CD4-positive, alpha-beta T cell treated with Interleukin-6 at 100 ng/mL for 8 hours (primary cell): ENCODE measurements at places on chromosomes 7 and 10.

DNA sequence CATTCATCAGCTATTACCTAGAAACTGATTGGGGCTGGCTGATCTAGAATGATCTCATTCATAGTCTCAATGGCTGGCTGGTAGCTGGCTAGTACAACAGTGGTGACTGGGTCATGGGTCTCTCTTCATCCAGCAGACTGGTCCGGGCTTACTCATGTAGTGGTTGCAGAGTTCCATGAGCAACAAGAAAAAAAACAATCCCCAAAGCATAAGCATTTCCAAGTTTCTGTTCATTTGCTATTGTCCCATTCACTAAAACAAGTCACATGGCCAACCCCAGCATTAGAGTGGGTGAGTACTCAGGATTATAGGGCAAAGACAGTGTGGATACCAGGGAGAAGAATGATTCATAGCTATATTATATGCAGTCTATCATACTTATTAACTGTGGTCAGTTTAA, 85.2 kb upstream of the SEMA3C start:
- no peak for DNase-seq

DNA sequence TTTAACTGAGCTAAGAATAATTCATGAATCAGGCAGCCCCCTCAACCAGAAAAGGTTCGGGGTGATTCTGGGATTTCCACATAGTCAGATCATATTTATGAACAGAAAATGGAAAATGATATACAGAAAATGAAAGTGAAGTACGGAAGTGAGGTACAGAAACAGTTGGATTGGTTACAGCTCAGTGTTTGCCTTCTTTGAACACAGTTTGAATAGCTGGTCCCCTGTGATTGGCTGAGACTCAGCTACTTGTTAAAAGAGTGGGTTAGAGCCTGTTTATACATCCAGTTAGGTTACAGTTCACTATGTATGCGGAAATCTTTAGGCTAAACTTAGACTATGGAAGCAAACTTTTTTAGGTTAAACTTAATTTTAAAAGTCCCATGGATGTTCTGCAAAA, 511.7 kb downstream of the PLXDC2 start:
- DNase-seq: no peak

GRCh38 chr7:107911981-107912380, 21.0 kb downstream of the DLD start:
- no peak for DNase-seq

DNA sequence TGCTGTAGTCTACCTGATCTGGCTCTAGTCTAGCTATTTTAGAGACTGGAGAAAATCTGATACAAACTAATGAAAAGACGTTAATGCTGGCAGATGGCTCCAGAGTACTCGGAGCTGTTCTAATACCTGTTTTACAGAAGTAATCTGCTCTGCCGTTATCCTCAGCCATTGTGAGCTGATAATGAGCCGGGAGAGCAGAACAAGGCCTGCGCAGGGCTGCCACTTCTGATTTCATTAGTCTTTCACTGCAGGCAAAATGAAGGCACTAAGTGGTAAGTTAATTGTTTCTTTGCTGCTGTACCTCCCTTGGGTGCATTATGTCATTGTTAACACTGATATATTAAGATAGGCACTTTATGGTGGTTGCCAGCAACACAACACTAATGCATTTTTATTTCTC, 456.4 kb upstream of the PFKP start:
- DNase-seq: no peak

DNA sequence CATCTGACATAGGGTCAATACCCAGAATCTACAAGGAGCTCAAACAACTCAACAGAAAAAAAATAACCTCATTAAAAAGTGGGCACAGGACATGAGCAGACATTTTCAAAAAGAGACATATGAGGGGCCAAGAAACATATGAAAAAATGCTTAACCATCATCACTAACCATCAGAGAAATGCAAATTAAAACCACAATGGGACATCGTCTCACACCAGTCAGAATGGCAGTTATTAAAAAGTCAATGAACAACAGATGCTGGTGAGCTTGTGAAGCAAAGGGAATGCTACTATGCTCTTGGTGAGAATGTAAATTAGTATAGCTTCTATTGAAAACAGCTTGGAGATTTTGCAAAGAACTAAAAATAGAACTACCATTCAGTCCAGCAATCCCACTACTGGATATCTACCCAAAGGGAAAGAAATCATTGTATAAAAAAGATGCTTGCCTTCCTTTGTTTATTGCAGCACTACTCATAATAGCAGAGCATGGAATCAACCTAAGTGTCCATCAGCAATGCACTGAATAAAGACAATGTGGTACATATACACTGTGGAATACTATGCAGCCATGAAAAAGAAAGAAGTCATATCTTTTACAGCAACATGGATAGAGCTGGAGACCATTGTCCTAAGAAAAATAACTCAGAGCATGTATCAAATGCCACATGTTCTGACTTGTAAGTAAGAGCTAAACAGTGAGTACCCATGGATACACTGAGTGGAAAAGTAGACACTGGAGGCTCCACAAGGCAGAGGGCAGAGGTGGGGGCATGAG, 139.8 kb downstream of the ADARB2 start:
- no peak for DNase-seq

DNA sequence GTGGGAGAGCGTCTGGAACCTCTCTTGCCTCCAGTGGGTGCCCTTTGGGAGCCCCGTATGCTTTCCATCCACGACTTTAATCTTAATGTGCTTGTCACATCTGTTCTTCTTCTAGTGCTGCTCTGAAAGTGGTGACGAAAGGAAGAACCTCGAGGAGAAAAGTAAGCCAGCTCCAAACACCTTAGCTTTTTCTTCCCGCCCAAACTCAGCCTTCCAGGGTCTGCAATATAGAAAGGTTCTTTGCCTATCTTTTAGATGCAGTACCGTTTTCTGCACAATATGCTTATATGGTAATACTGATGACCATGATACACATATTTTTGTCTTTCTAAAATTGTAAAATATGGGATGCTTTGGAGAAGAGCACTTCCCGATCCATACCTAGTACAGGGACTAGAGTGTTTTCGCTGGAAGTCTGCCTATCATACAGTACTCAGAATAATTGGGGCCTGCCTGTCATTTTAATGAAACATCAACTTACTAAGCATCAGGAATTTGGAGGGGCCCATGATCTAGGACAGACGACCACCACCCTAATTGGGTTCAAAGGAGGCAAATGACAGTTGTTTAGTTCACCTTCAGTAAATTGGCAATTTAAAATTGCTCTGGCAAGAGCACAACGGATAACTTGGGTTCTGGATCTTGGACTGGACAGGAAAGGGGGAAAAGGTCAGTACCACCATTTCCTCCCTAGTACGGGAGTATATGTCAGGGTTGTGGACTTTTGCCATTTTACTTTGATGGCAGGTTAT, 884 bp downstream of the RINT1 start:
- no peak for DNase-seq

DNA sequence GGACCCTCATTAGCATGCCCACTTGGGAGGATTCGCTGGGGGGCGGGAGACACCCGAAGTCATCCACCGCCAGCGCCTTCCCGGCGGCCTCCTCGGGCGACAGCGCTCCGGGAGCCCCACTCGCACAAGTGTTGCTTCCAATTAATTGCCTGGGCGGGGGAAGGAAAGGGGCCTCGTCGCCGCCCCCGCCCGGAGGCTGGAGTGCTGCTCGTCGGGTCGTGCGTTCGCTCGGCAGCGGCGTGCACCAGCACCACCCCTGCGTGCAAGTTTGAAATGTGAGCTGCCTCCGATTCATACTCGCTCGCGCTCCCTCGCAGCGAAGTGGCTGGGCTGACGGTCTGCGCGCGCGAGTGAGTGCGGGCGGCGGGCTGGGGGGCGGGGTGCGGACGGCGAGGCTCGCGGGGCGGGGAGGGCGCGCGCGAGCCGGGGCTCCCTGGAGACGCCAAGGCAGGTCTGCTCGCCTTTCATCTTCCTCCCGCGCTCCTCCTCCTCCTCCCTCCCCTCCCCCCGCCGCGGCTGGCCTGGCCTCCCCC, 104.6 kb upstream of the PPIF start:
- peak; percentile 28 for DNase-seq

DNA sequence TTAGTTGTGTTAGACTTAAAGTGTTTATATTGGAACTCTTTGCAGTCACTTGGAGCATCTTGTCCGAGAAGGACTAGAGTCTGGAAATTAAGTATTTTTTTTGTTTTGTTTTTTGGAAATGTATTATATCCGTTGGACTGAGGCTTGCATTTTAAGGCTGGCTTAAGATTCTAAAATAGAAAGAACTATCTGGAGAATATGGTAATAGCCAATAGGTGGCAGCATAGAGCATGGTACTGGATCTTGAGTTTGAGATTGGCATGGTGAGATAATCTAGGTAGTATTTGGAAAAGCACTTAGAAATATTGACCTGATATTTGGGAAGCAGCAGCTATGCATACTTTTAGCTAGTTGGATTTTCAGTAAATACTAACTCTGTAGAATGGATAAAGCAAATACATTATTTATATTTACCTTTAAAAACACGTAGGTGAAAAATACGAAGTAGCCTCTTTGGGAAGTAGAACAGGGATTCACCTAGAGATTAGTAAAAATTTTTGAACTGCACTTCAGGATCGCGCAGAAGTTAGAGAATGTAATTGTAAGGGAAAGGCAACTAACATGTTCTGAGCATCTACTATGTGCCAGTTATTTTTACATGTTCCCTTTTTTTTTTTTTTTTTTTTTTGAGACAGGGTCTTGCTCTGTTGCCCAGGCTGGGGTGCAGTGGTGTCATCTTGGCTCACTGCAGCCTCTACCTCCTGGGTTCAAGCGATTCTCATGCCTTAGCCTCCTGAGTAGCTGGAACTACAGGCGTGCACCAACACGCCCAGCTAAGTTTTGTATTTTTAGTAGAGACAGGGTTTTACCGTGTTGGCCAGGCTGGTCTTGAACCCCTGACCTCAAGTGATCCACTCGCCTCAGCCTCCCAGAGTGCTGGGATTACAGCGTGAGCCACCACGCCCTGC, 78.6 kb downstream of the LCOR start:
- DNase-seq: peak; percentile 15

GRCh38 chr10:30812018-30812851, 182.7 kb upstream of the LYZL2 start:
- DNase-seq: no peak

- no peak for DNase-seq
These were observed 254.1 kb downstream of the ADARB2 start for GRCh38 chr10:1483246-1483645.

DNA sequence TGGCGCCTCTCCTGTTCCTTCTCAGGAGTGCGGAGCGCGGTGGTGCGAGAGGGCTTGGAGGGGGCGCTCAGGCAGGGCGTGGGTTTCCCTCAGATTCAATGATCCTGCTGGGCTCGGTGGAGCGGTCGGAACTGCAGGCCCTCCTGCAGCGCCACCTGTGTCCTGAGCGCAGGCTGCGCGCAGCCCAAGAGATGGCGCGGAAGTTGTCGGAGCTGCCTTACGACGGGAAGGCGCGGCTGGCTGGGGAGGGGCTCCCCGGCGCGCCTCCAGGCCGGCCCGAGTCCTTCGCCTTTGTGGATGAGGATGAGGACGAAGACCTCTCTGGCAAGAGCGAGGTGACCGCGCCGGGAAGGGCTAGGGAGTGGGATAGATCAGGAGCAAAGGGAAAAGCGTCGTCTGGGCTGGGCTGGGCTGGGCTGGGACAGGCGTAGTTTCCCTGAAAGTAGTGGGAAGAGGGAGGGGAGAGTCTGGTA, 17.0 kb downstream of the FAM131B start:
- DNase-seq: peak; percentile 65

DNA sequence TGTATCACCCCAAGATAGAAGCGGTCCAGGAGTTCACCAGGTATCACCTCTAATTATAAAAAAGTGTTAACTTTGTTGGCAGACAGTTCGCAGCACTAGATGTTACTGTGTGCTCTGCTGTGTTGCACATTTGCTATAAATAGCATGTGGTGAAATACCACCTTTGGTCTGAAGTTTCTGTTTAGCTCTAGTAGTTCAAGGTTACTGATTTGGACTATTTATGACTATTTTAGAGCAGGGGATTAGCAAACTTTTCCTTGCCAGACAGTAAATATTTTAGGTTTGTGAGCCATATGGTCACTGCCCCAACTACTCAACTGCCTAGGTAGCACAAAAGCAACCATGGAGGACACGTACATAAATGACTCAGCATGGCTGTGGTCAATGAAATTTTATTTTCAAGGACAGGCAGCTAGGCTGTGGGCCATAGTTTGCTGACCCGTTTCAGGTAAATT, 16.5 kb downstream of the DENND10 start:
- no peak for DNase-seq

DNA sequence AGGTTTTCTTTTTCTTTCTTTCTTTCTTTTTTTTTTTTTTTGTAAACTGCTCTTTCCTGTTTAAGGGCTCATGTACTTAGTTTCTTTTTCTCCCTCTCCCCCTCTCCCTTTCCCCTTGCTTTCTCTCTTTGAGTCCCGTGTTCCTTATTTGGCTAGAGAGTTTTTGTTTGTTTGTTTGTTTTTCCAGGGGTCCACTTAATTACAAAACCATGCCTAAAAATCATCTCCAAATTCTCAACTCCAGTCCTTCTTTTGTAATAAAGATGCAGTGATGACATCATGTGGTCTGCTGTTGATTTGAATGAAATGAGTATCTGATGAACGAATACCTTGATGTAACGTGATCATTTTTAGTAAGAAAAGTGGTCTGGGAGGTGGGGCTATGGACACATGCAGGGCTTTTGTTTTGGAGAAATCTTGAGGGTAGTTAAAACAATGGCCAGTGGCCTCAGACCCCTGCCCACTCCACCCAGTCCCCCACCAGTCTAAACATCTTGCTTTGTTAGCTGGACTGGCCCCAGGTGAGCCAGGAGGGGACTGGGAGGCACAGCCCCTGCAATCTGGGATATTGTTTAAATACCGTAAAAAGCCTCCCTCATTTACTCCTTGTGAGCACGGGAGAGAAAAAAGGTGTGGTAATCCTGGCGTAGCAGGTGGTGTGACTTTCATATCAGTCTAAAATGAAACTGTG, 165.7 kb downstream of the LRMDA start:
- no peak for DNase-seq

DNA sequence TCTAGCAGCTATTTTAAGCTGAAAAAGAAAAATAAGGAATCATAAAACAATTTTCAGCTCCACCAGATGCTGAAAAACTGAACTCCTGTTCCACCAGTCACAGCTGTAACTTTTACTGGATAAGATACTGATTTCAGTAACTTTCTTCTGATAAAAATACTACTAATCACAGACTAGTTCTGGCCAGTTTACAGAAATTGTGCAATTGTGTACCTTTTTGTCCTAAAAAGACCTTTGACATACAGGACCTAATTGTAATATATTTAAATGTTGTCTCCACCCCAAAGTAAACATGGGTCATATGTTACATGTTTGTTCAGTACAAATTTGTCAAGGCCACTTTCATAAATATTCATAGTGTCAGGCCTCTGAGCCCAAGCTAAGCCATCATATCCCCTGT, 27.1 kb upstream of the PIP start:
- no peak for DNase-seq
